SK-N-DZ (cell line): ENCODE measurements at places on chromosomes 5 and 9.

DNA sequence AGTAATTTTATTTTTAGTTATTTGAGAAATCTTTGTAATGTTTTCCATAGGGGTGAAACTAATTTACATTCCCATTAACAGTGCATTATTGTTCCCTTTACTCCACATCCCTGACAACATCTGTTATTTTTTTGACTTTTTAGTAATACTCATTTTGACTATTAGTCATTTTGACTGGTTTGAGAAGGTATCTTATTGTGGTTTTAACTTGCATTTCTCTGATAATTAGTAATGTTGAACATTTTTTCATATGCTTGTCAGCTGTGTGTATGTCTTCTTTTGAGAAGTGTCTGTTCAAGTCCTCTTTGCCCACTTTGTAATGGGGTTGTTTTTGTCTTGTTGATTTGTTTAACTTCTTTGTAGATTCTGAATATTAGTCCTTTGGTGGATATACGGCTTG lies 27.5 kb downstream of the CCDC152 start:
- DNase-seq: no peak

DNA sequence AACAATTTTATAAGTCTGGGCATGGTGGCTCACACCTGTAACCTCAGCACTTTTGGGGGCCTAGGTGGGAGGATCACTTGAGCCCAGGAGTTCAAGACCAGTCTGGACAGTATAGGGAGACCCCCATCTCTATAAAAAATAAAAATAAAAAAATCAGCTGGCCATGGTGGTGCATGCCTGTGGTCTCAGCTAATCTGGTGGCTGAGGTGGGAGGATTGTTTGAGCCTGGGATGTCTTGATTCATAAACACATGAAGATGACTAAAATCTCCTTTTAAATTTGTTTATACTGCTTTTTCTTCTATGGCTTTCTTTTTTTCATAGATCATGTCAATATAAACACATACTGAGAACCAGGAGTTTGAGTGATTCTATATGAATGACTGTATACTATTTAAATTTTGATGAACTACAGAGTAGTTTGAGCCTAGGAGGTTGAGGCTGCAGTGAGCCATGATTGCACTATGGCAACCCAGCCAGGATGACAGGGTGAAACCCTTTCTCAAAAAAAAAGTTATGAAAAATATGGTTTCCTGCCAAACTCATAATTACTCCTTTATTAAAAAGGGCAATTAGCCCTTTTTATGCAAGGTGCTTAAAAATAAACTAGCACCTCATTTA lies 14.2 kb downstream of the RIC1 start:
- DNase-seq: no peak

- DNase-seq: no peak
Observed at GRCh38 chr5:55052383-55052931, 28.4 kb downstream of the GZMK start.

DNA sequence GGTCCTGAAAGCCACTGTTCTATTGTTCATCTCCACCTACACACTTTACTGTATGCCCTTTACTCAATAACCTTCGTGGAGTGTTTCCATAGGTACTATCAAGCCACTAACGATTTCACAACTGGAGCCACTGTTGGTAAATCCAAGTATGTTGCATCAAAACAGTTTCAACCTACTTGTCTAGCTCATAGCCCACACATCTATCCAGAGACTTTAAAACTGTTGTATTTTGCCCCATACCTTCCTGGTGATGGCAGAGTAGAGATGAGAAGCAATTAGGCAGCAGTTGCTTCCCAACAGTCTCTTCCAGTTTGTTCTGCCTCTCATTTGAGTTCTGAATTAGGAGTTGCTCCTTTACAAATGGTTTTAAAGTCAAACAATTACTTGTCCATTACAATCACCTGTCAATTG lies 607 bp downstream of the FAXDC2 start:
- DNase-seq: no peak

DNA sequence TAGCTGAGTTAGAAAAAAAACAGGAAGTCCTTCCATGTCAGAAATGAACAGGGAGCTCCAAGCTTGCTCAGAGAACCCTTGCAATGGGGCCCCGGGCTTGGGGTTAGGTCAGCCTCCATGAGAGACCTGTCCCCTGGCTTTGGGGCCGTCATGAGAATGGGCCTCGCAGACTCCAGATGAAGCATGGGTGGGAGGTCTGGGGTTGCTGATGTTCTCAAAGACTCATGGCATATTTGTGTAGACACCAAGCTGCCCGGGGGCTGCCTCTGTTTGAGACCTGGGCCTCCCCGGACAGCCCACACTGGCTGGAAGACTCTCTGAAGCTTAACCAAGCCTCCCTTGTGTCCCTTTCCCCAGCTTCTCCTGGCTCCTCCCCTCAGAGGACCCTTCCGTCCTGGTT lies 186.3 kb downstream of the IRX2 start:
- DNase-seq: no peak

DNA sequence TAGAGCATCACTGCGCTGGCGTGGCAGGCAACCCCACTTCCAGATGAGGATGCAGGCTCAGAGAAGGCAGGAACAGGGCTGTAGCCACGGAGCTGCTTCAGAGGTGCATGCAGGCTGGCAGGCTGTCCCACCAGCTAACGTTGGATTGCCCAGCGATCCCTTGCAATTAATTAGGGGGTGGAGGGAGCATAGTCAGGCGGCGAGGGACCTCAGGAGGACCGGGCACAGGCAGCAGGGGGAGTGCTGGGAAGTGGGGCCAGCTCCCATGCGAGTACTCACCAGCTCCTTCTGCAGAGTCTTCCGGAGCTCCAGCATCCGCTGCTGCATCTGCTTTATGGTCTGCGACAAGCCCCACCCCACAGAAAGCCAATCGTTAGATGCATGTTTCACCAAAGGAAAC lies 20.3 kb downstream of the ARPC5L start:
- no peak for DNase-seq
